T-helper 9 cell (primary cell): ENCODE measurements at places on chromosomes 4 and X.

- no peak for DNase-seq
Observed at GRCh38 chr4:142452161-142452855, 393.8 kb downstream of the INPP4B start.

GRCh38 chrX:82734140-82734539 is 774.0 kb upstream of the POU3F4 start:
- no peak for DNase-seq

GRCh38 chr4:53640576-53641453 is 49.5 kb upstream of the LNX1 start:
- no peak for DNase-seq

- no peak for DNase-seq
Observed at GRCh38 chr4:76811604-76812412, 86.1 kb downstream of the SOWAHB start.

GRCh38 chr4:8082517-8083055 is 76.0 kb downstream of the ABLIM2 start:
- no peak for DNase-seq

- no peak for DNase-seq
Observed at GRCh38 chr4:174537634-174538033, 15.3 kb upstream of the HPGD start.

DNA sequence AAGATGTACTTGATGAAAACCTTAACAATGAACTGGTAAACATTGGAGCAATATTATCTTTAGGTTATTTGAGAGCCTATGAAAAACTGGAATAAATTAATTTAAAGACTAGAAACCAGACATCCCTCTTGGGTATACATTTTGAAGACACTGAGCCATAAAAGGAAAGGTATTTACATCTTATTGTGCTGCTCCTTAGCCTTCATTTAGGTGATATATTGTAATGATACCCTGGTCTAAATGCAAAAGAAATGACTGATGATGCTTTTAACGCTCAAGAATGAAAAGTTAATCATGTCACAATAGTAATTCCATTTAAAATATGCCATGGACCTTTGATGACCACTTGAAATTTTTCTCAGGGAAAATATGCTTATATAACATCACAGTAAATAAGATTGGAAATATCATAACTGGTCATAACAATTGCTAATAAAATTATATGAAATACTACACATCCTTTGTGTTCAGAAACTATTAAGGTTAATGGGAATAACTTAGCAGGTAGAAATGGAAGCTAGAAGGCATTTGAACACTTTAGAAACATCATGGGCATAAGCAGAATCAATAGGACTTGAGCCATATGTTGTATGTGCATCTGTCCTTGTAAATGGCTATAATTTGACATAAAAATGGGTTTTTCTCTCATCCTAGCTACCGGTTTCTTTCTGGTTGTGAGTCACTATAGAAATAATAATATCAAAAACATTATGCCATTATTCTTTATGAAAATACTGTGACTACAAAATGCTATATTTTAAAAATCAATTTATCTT is 979.7 kb downstream of the RAPGEF2 start:
- DNase-seq: no peak

GRCh38 chrX:47540754-47541538 is 20.1 kb upstream of the ARAF start:
- no peak for DNase-seq

- DNase-seq: no peak
Observed at GRCh38 chr4:5036239-5036638, 15.0 kb upstream of the STK32B start.

DNA sequence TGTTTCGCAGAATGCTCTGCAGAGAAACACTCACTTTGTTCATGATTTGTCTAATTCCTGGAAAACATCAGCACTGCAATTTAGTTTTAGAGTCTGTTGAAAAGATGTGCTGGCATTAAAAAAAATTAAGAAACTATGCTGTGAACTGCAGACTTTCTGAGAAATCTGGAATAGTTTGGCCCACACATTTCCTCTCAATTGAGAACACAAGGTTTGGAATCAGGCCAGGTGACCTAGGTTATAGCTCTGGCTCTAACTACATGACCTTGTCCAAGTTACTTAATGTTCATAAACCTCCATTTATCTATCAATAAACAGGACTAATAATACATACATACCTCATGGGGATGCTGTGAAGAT is 61.4 kb upstream of the ENPEP start:
- DNase-seq: no peak

DNA sequence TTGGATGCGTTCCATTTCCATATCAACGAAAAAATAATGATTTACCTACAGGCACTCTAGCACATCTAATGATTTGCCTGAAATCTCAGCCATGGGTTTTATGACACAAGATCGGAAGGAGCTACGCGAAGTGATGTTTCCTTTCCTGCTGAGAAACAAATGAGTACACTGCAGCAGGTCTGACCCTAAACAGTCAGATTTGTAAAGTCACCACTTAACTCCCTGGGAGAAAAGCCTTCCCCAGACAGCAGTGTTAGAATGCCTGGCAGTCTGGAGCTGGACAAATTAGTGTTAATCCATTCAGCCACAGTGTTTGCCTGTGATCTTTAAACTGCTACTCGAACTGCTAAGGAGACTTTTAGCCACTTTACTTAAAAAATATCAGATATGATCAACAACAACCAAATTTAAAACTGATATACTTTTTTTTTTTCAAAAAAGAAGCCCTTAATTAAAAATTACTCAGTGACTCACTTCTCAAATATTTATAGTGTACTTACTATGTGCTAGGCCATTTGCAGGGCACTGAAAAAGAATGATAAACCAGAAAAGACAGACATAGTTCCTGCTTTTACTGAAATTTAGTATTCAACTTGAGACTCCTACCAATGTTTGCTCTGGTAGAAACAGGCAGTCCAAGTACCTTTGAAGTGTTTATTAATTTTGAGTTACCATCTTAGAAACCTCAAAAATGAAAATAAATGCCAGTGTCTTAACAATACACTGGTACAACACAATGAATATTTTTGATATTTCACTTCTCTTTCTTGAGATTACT is 104.5 kb downstream of the SHISA3 start:
- no peak for DNase-seq

GRCh38 chr4:148445860-148446330 is 3.7 kb upstream of the NR3C2 start:
- no peak for DNase-seq

DNA sequence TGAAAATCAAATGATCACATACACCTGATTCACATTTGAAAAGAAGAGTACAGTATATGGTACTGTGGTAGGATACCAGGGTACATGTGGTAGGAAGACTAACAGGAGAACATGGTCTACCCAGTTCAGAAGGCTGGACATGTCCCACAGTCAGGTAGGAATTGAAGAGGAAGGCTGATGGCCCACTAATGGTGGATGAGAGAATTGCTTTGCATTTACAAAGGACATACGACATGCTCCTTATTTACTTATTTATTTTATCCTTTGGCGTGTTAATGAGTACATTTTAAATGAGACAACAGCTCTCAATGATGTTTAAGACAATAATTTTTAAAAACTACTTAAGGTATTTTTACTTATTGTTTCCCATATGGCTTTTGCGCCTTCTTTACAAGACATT is 106.7 kb upstream of the BMP2K start:
- DNase-seq: no peak

GRCh38 chr4:654871-655463 is 19.1 kb downstream of the ATP5ME start:
- DNase-seq: no peak

DNA sequence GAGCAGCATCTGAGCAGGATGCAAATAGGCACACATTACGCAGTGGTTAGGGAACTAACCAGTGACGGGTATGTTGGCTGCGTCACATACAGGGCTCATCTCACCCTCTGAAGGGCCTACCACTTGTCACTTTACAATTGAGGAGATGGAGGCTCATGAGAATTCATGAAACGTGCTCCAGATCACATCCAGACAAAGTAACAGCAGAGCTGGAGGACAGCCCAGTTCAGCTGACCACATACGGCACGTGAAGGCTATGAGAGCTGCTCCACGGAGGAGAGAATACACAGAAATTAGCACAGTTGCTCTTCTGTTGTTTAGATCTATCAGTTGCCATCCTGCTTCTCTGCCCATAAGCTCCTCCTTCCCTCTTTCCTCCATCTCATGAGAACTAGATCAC is 78.4 kb downstream of the FAM9B start:
- no peak for DNase-seq

- DNase-seq: no peak
Observed at GRCh38 chr4:169644802-169645201, 24.4 kb downstream of the CLCN3 start.

- DNase-seq: no peak
Observed at GRCh38 chr4:88136249-88136648, 22.2 kb downstream of the ABCG2 start.

DNA sequence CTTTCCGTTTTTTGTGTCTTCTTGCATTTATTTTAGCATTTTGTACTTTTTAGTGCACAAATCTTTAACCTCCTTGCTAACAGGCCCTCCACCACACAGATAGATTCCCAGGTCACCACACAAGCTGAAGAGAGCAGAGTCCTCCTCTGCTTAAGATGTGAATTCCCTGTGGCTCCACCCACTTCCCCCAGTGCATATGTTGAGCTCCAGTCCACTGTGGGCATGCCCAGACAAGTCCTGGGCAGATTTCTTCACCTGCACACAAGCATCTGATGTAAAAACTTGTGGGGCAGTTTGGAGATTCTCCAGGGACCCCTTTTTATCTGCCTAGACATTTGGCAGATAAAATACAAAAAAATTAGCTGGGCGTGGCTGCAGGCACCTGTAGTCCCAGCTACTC is 19.8 kb upstream of the PASD1 start:
- DNase-seq: no peak

- no peak for DNase-seq
Observed at GRCh38 chr4:132955146-132955545, 193.9 kb upstream of the PCDH10 start.

DNA sequence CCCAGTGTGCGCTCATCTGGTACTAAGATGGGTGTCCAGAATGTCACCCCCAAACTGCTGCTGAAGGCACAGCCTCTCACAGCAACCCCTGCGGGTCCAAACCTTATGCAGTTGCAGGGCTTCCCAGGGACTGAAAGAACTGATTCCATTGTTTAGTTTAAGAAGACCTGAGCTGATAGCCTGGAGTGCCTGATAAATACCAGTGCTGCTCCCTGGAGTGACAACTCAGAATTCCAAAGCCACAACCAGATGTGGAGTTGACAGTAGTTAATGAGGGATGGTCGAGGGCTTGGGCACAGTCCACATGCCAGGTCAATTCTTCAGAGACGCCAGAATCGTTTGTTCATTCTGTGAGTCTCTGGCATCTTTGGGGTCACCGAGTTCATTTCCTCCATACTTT is 71.2 kb downstream of the LNX1 start:
- no peak for DNase-seq

- DNase-seq: no peak
Observed at GRCh38 chr4:10737337-10737736, 52.8 kb upstream of the CLNK start.

- DNase-seq: peak; percentile 2
Observed at GRCh38 chr4:81724925-81725329, 253.2 kb upstream of the RASGEF1B start.

DNA sequence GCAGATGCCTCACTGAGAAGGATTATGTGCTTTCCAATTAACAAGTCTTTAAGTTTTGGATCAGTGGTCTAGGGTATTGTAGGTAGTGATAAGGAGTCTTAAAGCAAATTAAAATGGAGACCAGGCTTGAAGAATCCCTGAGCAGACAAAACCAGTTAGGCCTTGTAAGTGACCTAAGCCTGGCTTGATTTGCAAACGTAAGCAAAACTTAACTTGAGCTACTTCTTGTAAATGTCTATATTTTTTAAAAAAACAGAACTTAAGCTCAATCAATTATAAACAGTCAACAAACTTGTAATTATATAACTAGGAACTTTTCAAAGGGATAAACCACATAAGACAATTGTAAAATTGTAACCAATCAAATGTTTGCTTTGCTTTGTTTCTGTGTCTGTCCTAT is 72.7 kb upstream of the NALF2 start:
- no peak for DNase-seq

DNA sequence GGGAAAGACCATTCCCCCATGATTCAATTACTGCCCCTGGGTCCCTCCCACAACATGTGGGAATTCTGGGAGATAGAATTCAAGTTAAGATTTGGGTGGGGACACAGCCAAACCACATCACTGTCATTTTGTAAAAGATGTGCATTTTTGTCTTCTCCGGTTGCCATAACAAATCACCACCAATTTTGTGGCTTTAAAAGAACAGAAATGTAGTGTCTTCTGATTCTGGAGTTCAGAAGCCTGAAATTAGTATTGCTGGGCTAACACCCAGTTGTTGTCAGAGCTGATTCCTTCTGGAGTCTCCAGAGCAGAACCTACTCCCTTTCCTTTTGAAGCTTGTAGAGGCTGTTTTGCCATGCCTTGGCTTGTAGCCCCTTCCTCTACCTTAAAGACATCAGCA is 54.1 kb upstream of the DHRSX start:
- no peak for DNase-seq

- DNase-seq: no peak
Observed at GRCh38 chrX:110123331-110123782, 120.4 kb downstream of the TMEM164 start.

- no peak for DNase-seq
Observed at GRCh38 chrX:50180073-50180940, 20.5 kb downstream of the AKAP4 start.

- no peak for DNase-seq
Observed at GRCh38 chr4:72366601-72367000, 202.4 kb downstream of the ADAMTS3 start.

- DNase-seq: no peak
Observed at GRCh38 chr4:85684676-85685075, 209.7 kb downstream of the ARHGAP24 start.

- no peak for DNase-seq
Observed at GRCh38 chr4:72457158-72457557, 111.9 kb downstream of the ADAMTS3 start.

DNA sequence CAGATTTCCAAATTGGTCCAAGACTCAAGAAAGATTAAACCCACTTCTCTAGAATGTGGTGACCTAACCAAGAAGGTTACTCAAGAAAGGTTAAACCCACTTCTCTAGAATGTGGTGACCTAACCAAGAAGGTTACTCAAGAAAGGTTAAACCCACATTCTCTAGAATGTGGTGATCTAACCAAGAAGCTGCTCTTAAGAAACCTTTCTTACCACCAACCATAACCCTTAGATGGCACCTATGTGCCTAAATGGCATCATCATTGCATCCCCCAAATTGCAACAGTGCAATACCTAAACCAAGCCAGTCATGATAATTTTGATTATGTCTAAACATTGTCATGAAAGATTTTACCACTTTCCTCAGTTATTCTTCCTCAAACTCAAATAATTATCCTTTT is 49.2 kb downstream of the IDS start:
- no peak for DNase-seq

DNA sequence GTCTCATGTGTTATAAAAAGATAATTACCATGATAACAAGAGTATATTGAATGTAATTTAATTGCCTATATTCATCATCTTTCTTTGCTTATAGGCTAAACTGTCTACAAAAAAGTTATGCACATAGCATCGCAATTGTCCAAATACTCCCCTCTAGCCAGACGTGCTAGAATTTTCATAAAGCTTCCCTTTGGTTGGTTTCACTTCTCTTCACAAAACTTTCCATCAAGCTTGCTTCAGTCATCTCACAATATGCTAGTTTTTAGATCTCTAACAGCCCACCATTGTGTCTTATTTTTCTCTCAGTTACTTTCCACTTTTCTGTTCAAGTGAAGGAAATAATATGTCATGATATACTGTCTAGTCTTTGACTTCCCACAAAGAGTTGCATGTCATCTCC is 448.3 kb upstream of the SPANXN1 start:
- no peak for DNase-seq

- DNase-seq: no peak
Observed at GRCh38 chr4:137267024-137267423, 265.3 kb downstream of the PCDH18 start.
